NAMALWA (cell line): ENCODE measurements at places on chromosomes 4 and X.

DNA sequence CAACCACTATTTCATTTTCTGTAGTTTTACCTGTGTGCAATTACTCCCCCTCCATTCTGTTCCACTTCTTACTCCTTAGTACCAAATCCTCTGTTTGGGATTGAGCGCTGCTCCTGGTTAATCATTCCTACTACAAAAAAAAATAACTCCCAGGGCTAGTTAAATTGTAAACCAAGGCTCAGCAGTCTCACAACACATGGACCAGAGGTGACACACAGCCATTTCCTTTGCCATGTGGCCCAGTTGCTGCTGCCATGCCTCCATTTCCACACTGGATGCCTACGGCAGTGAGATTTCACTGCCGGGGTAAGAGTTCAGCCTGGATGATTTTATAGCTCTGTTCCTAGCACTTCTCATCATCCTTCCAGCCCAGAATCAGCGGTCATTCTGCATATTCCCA, 107.2 kb downstream of the AKAP4 start:
- no peak for DNase-seq

- DNase-seq, result no peak
Measured at GRCh38 chrX:112901869-112902725, 61.5 kb upstream of the AMOT start.

DNA sequence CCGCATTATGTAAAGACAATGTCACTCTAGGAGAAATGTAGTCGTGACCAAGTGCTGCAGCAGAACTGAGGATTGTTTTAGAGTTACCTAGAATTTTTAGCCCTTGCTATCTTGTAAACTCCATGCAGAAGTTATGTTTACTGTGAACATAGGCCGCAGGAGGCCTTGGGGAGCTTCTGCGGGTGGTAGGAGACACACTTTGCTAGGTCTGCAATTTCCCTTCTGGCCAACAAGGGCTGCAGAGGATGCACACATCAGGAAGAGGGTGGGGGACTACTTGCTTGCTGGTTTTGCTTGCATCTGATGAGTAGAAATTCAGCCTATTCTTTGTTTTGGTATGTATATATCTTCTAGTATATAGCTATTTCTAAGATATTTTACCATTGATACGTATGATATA, 23.1 kb downstream of the BANK1 start:
- peak; percentile 91 for DNase-seq

GRCh38 chr4:27272217-27272616, 411.6 kb downstream of the STIM2 start:
- DNase-seq, result no peak

DNA sequence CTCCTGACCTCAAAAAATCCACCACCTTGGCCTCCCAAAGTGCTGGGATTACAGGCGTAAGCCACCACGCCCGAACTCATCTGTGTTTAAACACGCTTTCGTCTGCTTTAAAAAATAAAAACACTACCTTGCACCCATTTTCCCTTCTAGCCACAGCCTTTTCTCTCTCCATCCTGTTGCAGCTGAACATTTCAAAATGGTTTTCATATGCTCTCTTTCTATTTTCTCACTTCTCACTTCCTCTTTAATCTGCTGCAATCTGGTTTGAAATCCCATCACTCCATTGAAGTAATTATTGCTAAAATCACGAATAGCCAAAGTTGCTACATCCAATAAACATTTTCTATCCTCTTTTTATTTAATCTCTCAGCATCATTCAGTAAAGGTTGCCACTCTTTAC, 70.0 kb downstream of the DCHS2 start:
- peak; percentile 13 for DNase-seq

DNA sequence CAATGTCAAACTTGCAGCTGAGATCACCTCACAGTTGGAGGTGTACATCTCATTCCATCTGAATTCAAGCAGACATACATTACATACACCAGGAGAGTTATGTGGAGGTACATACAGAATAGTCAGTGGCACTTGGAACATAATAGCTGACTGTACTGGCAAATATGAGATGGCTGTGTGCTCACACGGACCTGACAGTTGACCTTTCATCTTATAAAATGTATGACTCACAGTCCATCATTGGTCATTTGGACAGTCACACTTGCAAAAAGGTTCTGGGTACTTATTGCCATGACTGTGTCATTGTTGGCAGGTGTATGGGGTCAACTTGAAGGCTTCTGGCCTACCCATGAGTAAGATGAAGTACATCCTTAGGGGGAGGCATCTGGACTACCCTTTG, 88.6 kb upstream of the WDR1 start:
- DNase-seq, result peak; percentile 0

- no peak for DNase-seq
Measured at GRCh38 chrX:40086569-40087335, 11.0 kb downstream of the BCOR start.

- no peak for DNase-seq
Measured at GRCh38 chr4:26176598-26177149, 144.1 kb upstream of the RBPJ start.

- DNase-seq, result no peak
Measured at GRCh38 chrX:145506214-145506613, 258.9 kb downstream of the SPANXN1 start.

- DNase-seq, result no peak
Measured at GRCh38 chrX:57204306-57204705, 67.1 kb upstream of the SPIN2A start.

DNA sequence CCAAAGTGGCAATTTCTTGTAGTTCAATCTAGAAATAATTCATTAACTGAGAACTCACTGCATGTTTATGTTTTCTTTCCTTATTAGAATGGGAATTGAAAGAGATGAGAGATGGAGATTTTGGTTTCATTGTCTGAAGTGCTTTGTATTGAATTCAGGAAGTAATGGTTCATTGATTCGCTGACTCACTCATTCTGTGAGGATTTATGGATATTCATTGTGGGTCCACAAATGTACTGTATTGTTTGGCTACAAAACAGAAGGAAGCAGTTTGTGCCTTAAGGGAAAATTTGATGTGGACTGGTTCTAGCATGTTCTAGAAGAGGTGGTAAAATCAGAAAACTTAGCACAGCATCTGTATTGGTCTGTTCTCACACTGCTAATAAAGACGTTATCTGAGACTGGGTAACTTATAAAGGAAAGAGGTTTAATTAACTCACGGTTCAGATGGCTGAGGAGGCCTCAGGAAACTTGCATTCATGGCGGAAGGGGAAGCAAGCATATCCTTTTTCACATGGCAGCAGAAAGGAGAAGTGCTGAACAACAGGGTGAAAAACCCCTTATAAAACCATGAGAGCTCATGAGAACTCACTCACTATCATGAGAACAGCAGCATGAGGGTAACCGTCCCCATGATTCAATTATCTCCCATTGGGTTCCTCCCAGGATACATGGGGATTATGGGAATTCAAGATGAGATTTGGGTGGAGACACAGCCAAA, 132.3 kb upstream of the VCX3A start:
- peak; percentile 6 for DNase-seq

GRCh38 chr4:475962-476361, 23.0 kb downstream of the ZNF721 start:
- DNase-seq, result no peak

GRCh38 chrX:16319929-16320328, 152.6 kb downstream of the MAGEB17 start:
- DNase-seq, result no peak

GRCh38 chr4:181030961-181031360, 1212.2 kb upstream of the TENM3 start:
- DNase-seq, result no peak

DNA sequence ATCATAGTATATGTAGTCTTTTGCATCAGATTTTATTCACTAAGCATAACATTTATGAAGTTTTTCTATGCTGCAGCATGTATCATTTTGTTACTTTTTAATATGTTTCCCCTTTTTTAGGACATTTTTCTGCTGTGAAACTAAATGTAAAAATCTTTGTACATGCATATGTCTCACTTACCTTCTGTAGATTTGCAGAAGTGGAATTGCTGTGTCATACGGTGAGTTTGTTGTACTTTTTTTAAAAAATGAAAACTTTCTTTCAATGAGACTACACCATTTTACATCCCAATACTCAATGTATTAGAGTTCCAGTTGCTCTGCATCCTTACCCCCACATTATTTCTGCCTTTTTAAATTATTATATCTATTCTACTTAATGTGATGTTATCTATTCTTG, 868.9 kb downstream of the PDHA2 start:
- no peak for DNase-seq

GRCh38 chr4:110196871-110197528, 1.4 kb downstream of the ELOVL6 start:
- peak; percentile 68 for DNase-seq

DNA sequence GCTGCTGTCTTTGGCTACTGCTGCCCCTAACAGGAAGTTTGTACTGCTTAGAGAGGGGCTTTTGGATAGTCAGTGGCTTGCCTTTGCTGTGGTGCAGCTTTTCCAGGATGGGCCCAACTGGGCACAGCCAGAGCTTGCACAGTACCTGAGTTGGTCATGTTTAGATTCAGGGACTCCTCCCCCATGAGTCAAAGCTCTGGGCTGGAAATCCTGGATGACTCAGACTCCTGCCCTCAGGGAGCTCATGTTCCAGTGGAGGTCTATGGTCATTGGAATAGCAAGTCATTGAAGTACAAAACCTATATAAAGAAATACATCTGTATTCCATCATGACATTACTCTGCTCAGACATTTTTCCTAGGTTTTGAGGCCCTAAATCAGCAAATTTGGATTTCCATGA, 66.7 kb upstream of the PJA1 start:
- DNase-seq, result no peak

GRCh38 chr4:122671919-122672490, 51.1 kb upstream of the IL21 start:
- DNase-seq, result no peak

GRCh38 chr4:137363496-137363895, 168.8 kb downstream of the PCDH18 start:
- no peak for DNase-seq

DNA sequence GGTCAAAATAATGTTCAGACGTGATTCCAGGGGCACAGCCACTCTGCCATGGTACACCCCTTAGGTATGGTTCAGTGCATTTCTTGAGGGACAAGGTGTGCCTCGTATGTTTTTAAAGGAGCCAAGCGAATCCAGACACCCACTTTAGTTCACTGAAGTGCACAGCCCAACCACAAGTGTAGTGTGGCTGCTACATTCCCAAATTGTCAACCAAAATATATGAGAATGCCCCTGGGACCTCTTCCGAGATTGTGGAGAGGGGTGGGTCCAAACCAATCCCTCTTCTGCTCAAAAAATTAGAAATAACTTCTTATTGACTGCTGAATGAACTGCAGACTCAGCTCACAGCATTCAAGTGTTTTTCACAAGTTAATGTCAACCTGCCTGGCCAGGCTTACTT, 7.4 kb upstream of the BRS3 start:
- no peak for DNase-seq

GRCh38 chr4:113733685-113734084, 27.9 kb downstream of the CAMK2D start:
- DNase-seq, result no peak

DNA sequence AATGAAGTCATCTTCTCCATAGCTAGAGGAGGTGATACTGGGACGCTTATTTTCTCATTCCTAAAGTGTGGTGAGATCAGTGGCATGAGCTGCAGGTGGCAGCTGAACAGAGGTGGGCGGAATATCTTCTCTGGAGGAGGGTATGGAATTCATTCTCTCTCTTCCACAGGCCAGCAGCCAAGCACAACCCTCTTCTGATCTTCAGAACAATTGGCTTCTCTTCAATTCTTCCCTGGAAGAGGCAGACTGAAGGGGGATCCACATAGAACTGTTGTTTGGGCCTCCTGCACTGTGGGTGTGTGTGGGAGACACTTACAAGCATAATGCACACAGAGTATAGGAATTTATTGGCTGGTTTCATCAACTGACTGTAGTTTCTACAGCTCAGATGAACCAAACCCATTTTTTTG, 180.4 kb upstream of the RASGEF1B start:
- no peak for DNase-seq
